ENCODE measurements at places on chromosomes 1 and 21. TPM values are rescaled to one million over a fixed set of nuclear protein-coding genes. Genes with fewer than 3 reads are reported as not detected.
A peak's percentile ranks its signal among the peaks of the same experiment; 100 is the strongest.

The NHLH1 gene
- total RNA-seq: 0.20 TPM

The UROD gene
- total RNA-seq: 46.4 TPM

GRCh38 chr1:8925406-8925805 is 20.3 kb upstream of the CA6 start:
- DNase-seq: no peak

DNA sequence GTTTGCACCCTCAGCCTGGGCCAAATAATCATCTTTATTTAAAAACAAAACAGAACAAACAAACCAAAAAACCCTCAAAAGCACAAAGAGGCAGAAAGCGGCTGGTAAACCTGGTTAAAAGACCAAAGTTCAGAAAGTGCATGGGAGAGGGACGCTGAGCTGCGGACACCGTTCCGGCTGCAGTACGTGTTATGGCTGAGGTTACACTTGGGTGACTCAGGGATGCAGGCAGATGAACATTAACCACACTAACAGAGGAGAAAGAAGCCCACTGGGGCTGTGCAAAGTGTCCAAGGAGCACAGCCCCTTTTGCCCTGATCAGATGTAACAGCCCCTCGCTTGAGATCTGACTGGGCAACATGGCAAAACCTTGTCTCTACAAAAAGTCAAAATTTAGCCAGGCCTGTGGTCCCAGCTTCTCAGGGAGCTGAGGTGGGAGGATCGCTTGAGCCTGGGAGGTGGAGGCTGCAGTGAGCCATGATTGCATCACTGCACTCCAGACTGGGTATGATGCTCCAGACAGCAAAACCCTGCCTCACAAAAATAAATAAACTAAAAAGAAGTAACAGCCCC is 28.3 kb downstream of the GPR157 start:
- no peak for DNase-seq

- DNase-seq: no peak
Measured at GRCh38 chr21:32548978-32549377, 36.3 kb downstream of the TCP10L start.

The KCNA2 gene
- 0.27 TPM for total RNA-seq

- no peak for DNase-seq
Measured at GRCh38 chr1:198121056-198121826, 35.6 kb upstream of the NEK7 start.

GRCh38 chr1:116033322-116033721 is 57.0 kb downstream of the SLC22A15 start:
- DNase-seq: no peak

DNA sequence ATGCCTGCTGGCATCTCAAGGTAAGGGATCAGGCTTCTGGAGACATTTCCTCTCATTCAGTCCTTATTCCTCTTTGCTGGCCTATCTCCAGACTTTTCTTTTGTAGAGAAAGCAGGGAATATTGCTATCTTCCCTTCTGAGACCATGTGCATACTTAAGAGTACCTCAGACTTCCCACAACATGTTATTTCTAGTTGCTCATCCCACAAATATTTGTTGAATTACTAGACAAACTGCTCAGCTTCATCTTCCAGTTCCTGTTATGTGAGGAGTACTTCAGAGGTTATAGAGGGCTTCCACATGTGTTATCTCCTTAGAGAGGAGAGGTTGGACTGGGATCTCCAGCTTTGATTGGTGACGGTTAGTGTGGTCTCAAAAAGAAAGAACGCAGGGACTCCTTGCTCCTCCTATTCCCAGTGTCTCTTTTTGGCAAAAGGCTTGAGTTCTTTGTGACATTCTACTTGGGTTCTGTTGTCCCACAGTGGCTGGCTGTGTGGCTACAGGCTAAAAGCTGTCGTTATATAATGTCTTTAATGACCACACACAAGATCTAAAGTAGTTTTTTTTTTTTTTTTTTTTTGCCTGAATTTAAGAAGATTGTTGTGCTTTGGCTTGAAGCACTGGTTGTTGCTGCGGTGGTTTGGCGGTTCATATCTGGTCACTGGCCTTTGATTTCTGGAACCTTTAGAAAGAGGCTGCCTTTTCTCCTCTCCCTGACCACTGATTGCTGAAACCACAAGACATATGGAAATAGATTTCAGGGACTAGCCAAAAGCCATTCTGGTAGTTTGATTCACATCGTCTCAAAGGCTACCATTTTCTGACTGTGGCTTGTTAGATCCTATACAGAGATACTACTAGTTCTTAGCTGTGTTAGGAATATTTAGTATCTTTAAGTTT is 78.7 kb downstream of the FGGY start:
- DNase-seq: no peak

The MPL gene
- total RNA-seq: 0.56 TPM

The HAX1 gene
- 60.2 TPM for total RNA-seq

- DNase-seq: no peak
Measured at GRCh38 chr1:177927021-177927596, 42.7 kb downstream of the SEC16B start.

- DNase-seq: no peak
Measured at GRCh38 chr21:46191686-46192575, 7.7 kb upstream of the SPATC1L start.

- no peak for DNase-seq
Measured at GRCh38 chr1:93822730-93823425, 56.1 kb downstream of the DNTTIP2 start.

DNA sequence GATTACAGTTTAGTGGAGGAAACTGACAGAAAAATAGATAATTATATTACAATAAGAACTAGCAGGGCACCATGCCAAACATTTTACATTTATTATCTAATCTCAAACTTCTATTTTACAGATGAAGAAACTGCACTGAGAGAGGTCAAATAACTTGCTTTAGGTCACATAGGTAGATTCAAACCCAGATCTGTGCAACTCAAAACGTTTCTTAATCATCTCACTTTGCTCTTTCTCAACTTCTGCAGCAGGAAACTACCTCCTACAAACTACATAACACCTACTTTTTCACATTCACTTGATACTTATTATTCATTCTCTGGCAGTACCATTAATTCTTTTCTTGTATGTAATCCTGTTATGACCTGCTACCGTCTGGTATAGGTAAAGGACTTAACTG is 49.9 kb upstream of the BCL10 start:
- no peak for DNase-seq

DNA sequence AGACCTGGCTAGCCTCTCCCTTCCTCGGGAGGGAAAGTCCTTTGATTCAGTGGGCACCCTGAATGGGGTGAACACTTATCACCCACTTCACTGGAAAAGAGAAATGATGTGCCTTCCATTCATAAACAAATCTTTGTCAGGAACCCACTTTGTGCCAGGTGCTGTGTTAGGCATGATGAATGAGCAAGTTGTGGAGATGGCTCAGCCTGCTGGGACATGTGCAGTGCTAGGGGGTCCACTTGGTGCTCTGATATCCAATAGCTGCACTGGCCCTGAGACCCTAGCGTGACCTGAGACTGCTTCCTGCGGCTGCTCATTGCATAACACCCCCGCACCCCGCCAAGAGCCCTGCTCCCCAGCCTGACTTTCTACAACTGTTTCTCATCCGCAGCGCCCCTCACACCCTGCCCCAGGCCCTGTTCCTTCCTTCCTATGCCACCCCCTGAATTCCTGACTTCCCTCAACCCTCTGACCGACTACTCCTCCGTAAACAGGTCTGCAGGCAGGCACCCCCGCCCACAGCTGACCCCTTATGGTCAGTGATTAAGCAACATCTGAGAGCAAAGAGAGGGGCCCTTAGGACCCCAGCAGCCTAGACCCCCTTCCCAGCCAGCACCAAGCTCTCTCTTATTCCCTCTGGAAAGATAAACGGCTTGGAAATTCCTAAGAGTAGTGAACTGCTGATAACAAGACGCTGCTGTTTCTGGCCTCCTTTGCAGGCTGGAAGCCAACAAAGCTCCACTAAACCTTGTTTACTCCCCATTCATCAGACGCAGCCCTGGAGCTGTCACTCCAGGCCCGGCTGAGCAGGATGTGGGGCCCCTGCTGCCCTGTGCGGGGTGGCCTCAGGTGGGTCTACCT is 12.9 kb downstream of the CSRP1 start:
- DNase-seq: no peak

The HYI gene
- 74.3 TPM for total RNA-seq

GRCh38 chr1:165573787-165574186 is 30.0 kb downstream of the LRRC52 start:
- DNase-seq: no peak

- DNase-seq: no peak
Measured at GRCh38 chr21:31566064-31566463, 93.4 kb upstream of the SOD1 start.

The KDF1 gene
- 25.6 TPM for total RNA-seq

The FABP3 gene
- 4.8 TPM for total RNA-seq

DNA sequence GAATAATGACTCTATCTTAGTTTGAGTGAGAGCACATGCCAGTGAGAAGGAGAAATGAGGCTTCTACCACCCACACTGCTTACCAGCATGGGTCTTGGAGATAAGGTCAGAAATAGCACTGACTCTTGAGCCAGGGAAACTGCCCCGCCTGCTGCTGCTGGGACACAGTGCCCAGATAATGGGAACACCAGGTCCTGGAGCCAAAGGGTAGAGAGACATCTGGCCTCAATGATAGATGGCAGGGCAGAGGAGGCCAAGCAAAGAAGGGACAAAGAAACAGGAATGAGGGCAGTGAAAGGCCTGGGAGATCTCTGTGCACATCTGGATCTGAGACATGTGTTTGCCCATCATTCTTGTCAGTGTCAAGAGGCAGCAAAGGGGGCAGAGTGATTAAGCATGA is 97.4 kb downstream of the MIS18A start:
- DNase-seq: no peak

- DNase-seq: peak; percentile 40
Measured at GRCh38 chr1:13228343-13228781, 2.4 kb upstream of the PRAMEF18 start.

- DNase-seq: no peak
Measured at GRCh38 chr1:90370686-90371447, 346.2 kb downstream of the BARHL2 start.
